ENCODE measurements at places on chromosomes 3 and 15.

GRCh38 chr3:197730200-197730599 lies 6.5 kb downstream of the RUBCN start:
- DNase-seq = no peak

DNA sequence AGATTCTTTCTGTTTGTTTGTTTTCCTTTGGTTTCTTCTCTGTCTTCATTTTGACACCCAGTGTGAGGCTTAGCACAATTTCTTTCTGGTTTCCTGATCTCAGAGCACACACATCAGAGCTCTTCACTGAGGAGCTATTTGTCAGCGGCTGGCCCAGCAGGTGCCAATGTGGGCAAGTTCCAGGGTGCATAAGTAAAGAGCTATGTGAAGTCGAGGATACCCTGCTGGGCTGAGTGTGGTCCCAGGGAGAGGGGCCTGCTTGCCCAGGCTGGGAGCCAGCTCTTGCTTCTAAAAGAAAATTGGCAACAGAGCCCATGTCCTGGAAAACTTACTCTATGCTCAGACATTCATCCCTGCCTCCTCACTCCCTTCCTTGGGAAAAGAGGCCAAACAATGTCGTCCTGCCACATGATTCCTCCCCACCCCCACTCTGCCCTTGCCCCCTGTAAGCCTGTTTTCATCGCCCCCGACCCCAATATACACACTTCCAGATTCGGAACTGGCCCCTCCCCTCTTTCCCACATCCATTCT lies 101.2 kb downstream of the ST8SIA2 start:
- no peak for DNase-seq

DNA sequence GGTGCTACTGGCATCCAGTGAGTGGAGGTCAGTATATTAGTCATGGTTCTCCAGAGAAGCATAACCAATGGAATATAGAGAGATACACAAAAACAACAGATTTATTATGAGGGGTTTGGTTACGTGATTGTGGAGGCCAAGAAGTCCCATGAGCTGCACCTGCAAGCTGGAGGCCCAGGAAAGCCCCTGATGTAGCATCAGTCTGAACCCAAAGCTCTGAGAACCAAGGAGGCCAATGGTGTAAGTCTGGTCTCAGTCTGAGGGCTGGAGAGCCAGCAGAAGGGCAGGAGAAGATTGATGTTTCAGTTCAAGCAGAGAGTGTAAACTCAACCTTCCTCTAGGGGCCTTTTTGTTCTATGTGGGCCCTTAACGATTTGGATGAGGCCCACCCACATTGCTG lies 144.1 kb downstream of the KLF13 start:
- DNase-seq = no peak

DNA sequence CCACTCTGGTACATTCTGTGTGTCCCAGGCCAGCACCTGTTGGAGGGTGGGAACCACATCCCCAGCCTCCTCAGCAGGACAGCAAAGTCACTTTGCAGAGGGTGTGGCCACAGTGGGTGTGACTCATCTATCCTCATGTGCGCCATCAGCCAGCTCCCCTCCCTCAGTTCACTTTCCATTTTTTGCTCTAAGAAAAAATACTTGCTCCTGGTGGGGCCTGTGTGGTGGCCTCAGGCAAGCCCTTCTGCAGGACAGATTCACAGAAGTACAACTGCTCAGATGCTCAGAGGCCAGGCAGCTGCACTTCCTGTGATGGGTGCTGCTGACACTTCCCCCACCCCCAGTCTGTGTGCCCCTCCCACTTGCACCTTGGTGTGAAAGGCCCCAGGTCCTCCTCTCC lies 78.3 kb upstream of the ALDH1L1 start:
- no peak for DNase-seq

GRCh38 chr15:27623560-27624305 lies 475.4 kb downstream of the OCA2 start:
- no peak for DNase-seq

Data from activated CD8-positive, alpha-beta memory T cell treated with anti-CD3 and anti-CD28 coated beads for 4 hours (primary cell).